ENCODE measurements at places on chromosomes 7 and 10. TPM values are rescaled to one million over a fixed set of nuclear protein-coding genes. Genes with fewer than 3 reads are reported as not detected.

Gene ZCWPW1
- polyA plus RNA-seq = 0.61 TPM

- DNase-seq = no peak
These were observed 8.8 kb upstream of the ZNF503 start for GRCh38 chr10:75410132-75411005.

- DNase-seq = no peak
These were observed 135.0 kb downstream of the MBL2 start for GRCh38 chr10:52637592-52637991.

- no peak for DNase-seq
These were observed 525.1 kb downstream of the TCERG1L start for GRCh38 chr10:130786365-130786966.

GRCh38 chr7:7496311-7496710 is 39.4 kb downstream of the COL28A1 start:
- no peak for DNase-seq

- DNase-seq = no peak
These were observed 85.8 kb downstream of the AGMO start for GRCh38 chr7:15475808-15476530.
